Endothelial cell (in vitro differentiated cells): ENCODE measurements at places on chromosomes 7 and 10. TPM values are rescaled to one million over a fixed set of nuclear protein-coding genes. Genes with fewer than 3 reads are reported as not detected.

DNA sequence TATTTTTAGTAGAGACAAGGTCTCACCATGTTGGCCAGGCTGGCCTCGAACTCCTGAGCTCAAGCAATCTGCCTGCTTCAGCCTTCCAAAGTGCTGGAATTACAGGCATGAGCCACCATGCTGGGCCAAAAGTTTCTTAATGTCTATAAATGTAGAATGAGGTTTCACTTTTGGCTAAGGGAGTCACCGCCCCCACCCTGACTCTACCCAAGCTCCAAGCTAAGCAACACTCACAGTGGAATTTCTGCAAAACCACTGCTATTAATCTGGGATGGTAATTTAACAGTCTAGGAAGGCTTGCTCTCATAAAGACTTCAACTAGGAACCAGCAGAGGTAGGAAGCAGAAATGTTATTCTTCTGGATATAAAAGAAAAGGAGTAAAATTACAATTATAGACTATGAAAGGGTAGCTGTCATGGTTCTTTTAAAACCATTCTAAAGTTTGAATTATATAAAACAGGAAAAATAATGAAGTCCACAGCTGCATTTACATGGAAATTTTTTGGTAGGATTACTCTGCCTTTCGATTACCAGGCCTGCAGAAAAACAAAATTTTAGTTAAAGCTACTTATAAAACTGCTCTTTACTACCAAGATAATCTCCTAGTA is 211.6 kb downstream of the SFMBT2 start:
- no peak for DNase-seq

- DNase-seq, result no peak
Measured at GRCh38 chr10:62374862-62375710, 917 bp downstream of the ZNF365 start.

DNA sequence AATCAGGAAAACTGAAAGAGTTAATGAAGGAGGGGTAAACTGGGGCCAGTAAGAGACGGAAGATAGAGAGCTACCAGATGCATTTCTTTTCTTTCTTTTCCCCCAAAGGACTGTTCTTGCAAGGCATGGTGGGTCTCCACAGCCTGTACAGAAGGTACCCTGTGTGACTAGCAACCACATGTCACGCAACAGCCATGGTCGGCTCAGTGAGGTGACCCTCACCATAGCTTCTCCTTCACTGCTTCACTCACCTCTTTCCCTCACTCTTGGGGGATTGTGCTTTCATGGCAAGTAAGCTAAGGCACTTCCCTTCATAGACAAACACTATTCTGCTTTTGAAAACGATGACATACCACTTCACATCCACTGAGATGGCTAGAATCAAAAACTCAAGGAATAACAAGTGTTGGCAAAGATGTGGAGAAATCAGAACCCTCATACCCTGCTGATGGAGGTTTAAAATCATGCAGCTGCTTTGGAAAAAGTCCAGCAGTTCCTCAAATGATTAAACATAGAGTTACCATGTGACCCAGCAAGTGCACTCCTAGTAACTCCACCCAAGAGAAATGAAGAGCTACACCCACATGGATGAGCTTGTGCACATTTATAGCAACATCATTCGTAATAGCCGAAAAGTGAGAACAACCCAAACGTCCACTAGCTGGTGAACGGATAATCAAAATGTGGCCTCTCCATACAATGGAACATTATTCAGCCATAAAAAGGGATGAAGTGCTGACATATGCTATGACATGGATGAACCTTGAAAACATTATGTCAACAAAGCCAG is 3.8 kb upstream of the INSIG1 start:
- DNase-seq, result no peak

DNA sequence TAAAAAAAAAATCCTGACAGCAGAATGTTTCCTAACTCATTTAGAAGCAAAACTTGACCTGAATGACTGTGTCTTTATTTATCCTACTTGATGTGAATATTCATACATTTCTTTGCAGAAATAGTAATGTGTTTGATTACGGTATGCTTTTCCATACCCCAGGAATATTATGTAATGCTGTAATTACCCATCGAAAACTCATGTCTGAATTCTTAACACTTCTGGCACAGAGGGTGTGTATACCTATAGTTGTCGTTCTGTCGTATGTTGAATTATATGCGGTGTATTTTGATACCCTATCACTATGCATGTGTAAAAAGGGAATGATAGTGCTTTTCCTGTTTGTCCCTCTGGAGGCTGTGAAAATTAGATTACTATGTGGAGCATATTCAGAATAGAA is 26.6 kb downstream of the SDK1 start:
- no peak for DNase-seq

GRCh38 chr10:48700493-48700892 is 15.8 kb downstream of the WDFY4 start:
- no peak for DNase-seq

DNA sequence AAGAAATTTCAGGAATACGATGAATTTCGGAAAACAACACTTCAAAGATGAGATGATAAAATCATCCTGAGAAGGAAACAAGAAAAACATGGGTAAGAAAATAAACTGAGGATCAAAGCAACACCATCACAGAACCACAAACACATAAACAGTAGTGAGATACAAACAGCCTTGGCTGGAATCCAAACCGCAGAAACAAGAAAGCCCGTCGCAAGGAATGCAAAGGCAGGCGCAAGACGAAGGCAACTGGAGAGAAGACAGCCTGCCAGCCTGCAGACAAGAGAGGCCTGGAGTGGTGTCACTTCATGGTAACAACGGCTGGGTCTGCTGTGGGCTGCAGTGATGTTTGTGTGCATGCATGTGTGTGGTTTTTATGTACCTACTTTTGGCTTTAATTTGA is 61.8 kb upstream of the DRGX start:
- DNase-seq, result no peak

DNA sequence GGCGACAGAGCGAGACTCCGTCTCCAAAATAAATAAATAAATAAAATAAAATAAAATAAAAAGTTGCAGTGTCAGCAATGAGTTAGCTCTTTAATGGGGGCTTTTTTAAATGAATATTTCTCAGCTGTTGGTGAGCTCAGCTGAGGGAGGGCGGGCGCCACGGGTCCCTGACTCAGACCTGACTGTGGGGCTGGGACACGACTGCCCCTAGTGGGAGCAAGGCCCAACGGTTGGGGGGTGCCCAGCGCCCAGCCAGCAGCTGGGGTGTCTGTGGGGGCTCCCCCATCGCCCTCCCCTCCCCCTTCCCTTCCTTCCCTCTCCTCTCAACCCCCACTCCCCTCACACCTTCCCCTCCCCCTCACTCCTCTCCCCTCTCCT is 46.6 kb downstream of the PWWP2B start:
- DNase-seq, result no peak

- no peak for DNase-seq
Measured at GRCh38 chr7:137354961-137355360, 11.4 kb upstream of the PTN start.

DNA sequence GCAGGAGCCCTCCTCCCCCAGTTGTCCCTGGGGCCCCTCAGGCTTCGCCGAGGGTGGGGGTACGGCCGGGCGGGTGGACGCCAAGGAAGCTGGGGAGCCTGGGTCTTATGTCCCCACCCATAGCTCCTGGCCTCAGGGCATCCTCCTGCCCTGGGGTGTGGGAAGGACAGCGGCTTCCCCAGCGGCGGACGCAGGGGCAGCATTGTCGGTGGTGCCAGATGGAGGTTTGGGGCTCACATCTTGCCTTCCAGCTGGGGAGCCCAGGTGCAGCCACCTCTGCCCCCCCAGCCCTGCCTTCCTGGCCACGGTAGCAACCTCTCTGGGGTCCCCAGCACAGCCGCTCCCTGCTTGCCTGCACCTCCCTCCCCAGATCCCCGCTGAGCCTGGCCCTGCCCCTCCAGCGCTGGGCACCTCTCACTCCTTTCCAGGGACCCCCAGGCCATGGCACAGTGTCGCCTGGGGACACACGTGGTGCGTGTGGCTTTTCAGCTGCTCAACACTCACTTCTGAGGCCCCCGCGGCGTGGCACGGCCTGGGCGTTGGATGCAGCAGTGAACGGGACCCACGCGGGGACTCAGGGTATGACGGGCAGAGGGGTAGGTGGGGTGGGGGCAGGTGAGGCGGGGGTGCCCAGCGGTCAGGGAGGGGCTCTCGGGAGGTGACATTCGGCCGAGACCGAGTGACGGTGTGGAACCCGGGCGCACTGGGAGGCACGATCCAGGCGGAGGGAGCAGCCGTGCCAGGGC is 53.1 kb downstream of the UNCX start:
- no peak for DNase-seq

- no peak for DNase-seq
Measured at GRCh38 chr7:45599851-45600706, 25.9 kb downstream of the ADCY1 start.

- DNase-seq, result no peak
Measured at GRCh38 chr10:102702742-102703141, 11.5 kb downstream of the ARL3 start.

DNA sequence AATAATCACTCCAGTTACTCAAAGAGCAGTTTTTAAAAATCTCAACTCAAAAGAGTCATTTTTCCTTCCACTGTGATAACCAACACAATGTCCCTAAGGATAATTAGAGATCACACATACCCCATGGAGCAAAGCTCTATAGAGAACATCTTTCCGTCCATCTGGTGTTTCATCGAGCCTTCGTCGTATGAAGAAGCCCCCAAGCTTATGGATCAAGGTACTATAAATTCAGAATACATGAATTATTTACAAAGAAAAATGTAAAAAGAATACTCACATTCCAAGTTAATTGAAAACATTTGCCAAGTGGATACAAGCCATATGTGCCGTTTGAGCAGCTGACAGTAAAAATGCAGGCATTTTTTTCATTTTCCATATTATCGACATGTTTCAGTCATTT is 14.8 kb downstream of the GPAM start:
- DNase-seq, result no peak

PANK1 gene
- 16.2 TPM for total RNA-seq

CYP2C8 gene
- 0.87 TPM for total RNA-seq

SPDYE2B gene
- not detected for total RNA-seq

NUTM2E gene
- 0.46 TPM for total RNA-seq

TRIM50 gene
- 0.54 TPM for total RNA-seq

TUBAL3 gene
- not detected for total RNA-seq

DBF4 gene
- total RNA-seq, result 19.6 TPM

FGFBP3 gene
- total RNA-seq, result 3.1 TPM
